Activated CD8-positive, alpha-beta memory T cell treated with anti-CD3 and anti-CD28 coated beads, Interleukin-2, amount 10 ng/mL, durations not matched to agents 7 days and 5 days (primary cell): ENCODE measurements at places on chromosomes 16 and 17. TPM values are rescaled to one million over a fixed set of nuclear protein-coding genes. Genes with fewer than 3 reads are reported as not detected.

GNG13 gene
- total RNA-seq = not detected

SPIRE2 gene
- total RNA-seq = 0.44 TPM

COX6A2 gene
- total RNA-seq = not detected

EVPLL gene
- not detected for total RNA-seq

DNA sequence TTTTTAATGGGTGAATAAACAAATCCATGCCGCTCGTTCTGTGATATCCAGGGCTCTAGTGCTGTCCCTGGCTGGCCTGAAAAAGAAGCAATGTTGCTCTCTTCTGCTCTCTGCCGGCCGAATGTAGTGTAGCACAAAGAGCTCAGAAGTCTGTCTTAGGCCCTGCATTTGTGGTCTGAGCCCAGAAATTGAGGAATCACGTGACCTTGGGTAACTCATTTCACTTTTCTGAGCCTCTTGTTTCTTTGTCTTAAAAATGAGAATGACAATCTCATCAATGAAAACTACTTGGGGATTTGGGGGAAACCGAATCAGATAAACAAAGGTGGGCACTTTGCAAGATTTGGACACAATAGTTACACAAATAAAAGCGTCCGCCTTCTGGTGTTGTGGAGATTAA, 381.6 kb upstream of the ASIC2 start:
- DNase-seq = peak; percentile 66

PERCC1 gene
- not detected for total RNA-seq

DNA sequence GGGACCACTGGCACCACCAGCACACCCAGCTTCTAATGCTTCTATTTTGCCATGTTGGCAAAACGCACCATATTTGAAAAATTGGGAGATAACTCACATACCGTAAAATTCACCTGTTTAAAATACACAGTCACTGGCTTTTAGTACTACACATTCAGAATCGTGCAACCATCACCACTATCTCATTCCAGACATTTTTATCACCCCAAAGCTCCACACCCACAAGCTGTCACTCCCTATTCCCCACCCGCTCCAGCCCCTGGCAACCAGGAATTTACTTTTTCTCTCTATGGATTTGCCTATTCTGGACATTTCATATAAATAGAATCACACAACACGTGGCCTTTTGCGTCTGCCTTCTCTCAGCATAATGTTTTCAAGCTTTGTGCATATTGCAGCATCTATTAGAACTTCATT, 25.0 kb downstream of the PPL start:
- DNase-seq = no peak

GRCh38 chr17:82086941-82087906, 10.8 kb downstream of the FASN start:
- DNase-seq = no peak

IRX6 gene
- total RNA-seq = not detected

GRCh38 chr16:27239906-27240655, 28.5 kb downstream of the NSMCE1 start:
- DNase-seq = no peak

HOXB13 gene
- total RNA-seq = not detected

GRCh38 chr16:87178177-87178863, 138.9 kb downstream of the C16orf95 start:
- DNase-seq = no peak

GRCh38 chr16:11395008-11395948, 50.0 kb downstream of the RMI2 start:
- DNase-seq = no peak
